ENCODE measurements at places on chromosomes 2 and 18.
A peak's percentile ranks its signal among the peaks of the same experiment; 100 is the strongest.

- no peaks in the 10 kb centered on the region for H3K4me1 ChIP-seq
- no peaks in the 10 kb centered on the region for H3K27me3 ChIP-seq
- no peak overlapping the region for H3K4me3 ChIP-seq
- H3K27ac ChIP-seq = no peak overlapping the region
- no peaks in the 10 kb centered on the region for H3K36me3 ChIP-seq
Measured at GRCh38 chr18:7877609-7878008, 310.5 kb downstream of the PTPRM start.

DNA sequence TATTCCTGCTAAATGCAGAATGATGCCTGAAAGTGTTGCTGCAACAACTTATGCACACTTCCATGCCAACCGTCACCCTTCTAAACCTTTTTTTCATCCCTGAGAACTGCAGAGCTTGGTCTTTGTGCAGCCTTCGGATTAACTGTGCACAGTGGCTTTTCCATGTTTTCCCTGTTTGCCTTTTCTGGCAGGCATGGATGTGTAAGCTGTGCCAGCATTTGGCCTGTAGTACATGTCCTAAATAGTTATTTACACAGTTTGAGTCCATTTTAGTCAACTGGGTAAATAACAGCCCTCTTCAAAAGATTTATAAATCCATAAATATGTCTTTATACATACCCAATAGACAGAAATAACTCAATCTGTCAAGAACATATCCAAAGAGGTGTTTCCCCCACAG is 31.5 kb downstream of the MEIS1 start:
- peaks cover 8% of the 10 kb centered on the region for H3K4me1 ChIP-seq
- H3K36me3 ChIP-seq = no peaks in the 10 kb centered on the region
- no peak overlapping the region for H3K4me3 ChIP-seq
- no peaks in the 10 kb centered on the region for H3K27me3 ChIP-seq

- H3K27ac ChIP-seq = no peak overlapping the region
- no peak overlapping the region for H3K4me3 ChIP-seq
- H3K4me1 ChIP-seq = no peaks in the 10 kb centered on the region
- no peak for DNase-seq
Measured at GRCh38 chr2:30582521-30582920, 135.5 kb downstream of the LCLAT1 start.

GRCh38 chr2:202157211-202157990 is 81.0 kb downstream of the SUMO1 start:
- no peaks in the 10 kb centered on the region for H3K27me3 ChIP-seq
- no peak overlapping the region for H3K27ac ChIP-seq
- DNase-seq = no peak
- no peaks in the 10 kb centered on the region for H3K4me1 ChIP-seq
- H3K36me3 ChIP-seq = no peaks in the 10 kb centered on the region

- DNase-seq = no peak
- no peaks in the 10 kb centered on the region for H3K36me3 ChIP-seq
- H3K27me3 ChIP-seq = no peaks in the 10 kb centered on the region
- no peaks in the 10 kb centered on the region for H3K4me1 ChIP-seq
- no peak overlapping the region for H3K27ac ChIP-seq
- no peak overlapping the region for H3K4me3 ChIP-seq
Measured at GRCh38 chr18:59810183-59810582, 89.6 kb upstream of the PMAIP1 start.

DNA sequence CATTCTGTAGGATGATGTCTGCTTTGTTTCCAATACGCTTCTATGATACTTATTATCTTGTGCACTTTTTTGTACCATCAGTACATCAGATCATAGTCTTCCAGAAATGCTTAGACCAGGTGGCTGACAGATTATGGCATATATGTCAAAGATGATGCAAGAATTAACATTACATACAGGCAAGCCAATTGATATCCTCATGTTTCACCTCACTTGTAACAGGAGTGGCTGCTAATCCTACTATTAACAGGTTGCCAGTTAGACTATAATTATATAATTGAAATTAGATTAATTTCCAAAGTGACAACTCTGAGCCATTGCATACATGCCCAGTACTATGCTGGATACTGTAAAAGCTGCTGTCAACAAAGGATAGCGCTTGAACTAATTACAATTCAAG is 77.2 kb downstream of the TLK1 start:
- no peak overlapping the region for H3K27ac ChIP-seq
- H3K36me3 ChIP-seq = no peaks in the 10 kb centered on the region

DNA sequence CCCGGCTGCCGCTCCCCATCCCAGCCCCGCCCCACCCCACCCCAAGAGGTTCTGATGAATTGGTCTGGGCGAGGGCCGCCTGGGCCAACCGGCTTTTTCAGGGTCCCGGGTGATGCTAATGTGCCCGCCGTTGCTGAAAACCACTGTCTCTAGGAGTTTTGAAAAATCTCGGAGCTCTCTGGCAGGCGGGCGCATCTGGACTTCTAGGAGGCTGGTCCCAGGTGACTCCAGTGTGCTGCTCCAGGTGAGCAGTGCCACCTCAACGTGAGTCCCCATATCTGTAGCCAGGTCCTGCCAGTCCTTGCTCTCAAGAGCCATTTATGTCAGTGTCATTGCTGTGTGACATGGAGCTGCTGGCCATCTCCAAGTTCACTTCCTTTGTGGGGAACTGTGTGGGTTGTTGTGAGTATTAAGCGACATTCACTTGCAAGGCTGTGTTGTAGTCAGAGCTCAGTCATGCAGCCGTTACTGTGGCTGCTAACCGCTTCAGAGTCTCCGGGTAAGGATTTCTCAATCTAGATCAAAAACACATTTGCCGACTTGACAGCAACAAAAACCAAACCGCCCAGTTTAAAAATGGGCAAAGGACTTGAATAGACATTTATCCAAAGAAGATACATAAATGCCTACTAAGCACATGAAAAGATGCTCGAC is at the start of gene RFX8:
Gene RFX8 (minus strand): TSS at position 382 of the 654 bp plus-strand sequence. CDS start 8,264 bp downstream, outside the sequence.
- H3K36me3 ChIP-seq = no peaks in the 10 kb centered on the region
- peak; percentile 57 for DNase-seq
- H3K4me3 ChIP-seq = peak within 1 kb of the TSS; percentile 46
- peaks cover 3% of the 10 kb centered on the region for H3K27me3 ChIP-seq
- H3K4me1 ChIP-seq = peaks cover 11% of the 10 kb centered on the region
- no peak within 1 kb of the TSS for H3K27ac ChIP-seq

DNA sequence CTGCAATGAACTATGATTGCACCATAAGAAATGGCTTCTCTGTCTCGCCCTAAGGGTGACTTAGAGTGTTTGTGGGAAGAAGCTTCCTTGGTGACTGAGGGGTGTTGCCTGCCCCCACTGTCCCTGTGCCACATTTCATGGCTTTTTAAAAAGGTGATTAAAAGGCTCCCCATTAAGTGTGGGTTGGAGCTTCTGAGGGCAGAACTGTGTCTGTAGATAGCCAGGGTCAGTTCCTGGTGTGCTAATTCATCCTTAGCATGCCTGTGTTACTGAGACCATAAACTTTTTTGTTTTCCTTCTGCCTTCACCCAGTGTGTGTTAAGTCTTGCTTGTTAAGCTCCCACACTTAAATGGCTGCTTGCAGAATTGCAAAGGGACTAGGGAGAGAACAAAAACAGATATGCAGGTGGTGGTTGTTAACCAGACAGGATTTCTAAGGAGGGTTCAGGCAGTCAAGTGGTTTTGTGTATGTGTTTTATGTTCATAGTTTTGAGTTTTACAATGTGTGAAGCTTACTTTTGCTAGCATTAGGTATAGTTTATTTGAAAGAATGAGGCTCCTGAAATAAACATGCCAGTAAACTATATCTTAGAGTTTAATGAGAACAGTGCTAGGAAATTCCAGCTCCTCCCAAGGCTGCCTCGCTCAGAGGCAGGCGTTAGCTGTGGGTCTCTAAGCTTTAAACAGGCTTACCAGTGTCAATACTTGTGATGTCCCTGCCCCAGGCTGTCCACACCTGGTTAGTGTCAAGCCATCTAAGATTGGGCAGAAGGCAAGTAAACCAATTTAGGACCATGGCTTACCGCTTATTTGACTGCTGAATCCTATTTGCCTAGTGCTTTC is 14.5 kb downstream of the CERS6 start:
- peaks cover 17% of the 10 kb centered on the region for H3K4me1 ChIP-seq
- DNase-seq = no peak
- no peaks in the 10 kb centered on the region for H3K36me3 ChIP-seq
- H3K4me3 ChIP-seq = no peak overlapping the region
- no peaks in the 10 kb centered on the region for H3K27me3 ChIP-seq

DNA sequence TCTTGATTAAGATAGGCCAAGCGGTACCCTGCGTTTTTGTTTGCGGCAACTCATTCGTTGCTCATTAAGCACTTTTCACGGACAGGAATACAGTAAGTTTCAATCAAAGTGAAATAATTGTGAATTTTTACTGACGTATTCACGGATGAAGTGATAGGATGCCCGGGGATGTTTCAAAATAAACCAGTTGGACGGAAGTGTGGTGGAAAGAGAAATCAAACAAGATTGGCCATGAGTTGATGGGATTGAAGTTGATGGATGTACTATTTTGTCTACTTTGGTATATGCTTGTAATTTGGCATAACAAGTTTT is 481 bp downstream of the TMEM177 start:
- H3K36me3 ChIP-seq = peaks cover 2% of the 10 kb centered on the region
- H3K27ac ChIP-seq = no peak overlapping the region
- no peaks in the 10 kb centered on the region for H3K27me3 ChIP-seq
- peaks cover 15% of the 10 kb centered on the region for H3K4me1 ChIP-seq
- H3K4me3 ChIP-seq = peak overlapping the region; percentile 89
- DNase-seq = no peak

GRCh38 chr2:239819091-239819973 is 205.8 kb downstream of the NDUFA10 start:
- no peaks in the 10 kb centered on the region for H3K36me3 ChIP-seq
- no peak overlapping the region for H3K4me3 ChIP-seq
- H3K27ac ChIP-seq = no peak overlapping the region

GRCh38 chr2:57546478-57546877 is 500.1 kb upstream of the VRK2 start:
- no peaks in the 10 kb centered on the region for H3K27me3 ChIP-seq
- no peaks in the 10 kb centered on the region for H3K36me3 ChIP-seq
- H3K4me3 ChIP-seq = no peak overlapping the region
- no peak for DNase-seq

GRCh38 chr2:157052685-157053224 is 204.8 kb upstream of the GALNT5 start:
- DNase-seq = no peak
- no peaks in the 10 kb centered on the region for H3K36me3 ChIP-seq
- no peaks in the 10 kb centered on the region for H3K27me3 ChIP-seq
- no peaks in the 10 kb centered on the region for H3K4me1 ChIP-seq

DNA sequence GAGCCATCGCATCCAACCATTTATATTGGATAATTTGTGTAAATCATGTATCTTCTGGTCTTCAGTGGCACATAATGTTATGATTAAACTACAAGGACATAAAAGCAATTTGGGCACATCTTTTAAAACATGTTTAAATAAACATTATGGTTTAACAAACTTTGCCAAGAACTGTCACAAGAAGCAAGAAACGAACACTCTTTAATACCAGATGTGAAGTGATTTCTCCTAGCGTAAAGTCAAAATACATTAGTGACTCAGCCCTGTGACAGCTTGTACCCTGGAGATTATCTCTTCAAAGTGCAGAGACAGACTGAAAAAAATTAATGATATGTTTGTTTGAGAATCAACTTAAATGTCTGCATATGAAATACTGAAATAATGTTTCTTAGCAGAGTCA is 39.9 kb downstream of the DSEL start:
- no peak for DNase-seq
- no peaks in the 10 kb centered on the region for H3K4me1 ChIP-seq
- H3K27ac ChIP-seq = no peak overlapping the region
- H3K27me3 ChIP-seq = no peaks in the 10 kb centered on the region
- no peak overlapping the region for H3K4me3 ChIP-seq

- peaks cover 15% of the 10 kb centered on the region for H3K4me1 ChIP-seq
- peaks cover 5% of the 10 kb centered on the region for H3K36me3 ChIP-seq
Measured at GRCh38 chr2:207088276-207088675, 77.5 kb downstream of the KLF7 start.

DNA sequence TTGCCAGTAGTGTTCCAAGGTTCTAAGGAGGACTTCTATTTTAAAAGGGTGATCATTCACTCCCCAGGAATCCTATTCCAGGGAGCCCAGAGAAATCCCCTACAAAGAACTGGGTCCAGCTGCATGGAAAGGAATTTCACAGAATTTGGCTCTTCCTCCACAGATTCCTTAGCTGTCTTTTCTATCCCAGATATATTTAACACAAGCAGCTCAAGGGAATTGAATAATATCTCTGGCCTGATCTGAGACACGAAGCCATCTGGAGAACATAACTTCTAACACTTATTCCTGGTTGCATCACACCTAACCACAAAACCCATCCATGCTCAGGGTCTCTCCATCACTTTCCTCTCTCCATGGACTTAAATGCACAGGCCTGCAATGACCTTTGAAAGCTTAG is 306.7 kb upstream of the ACVR2A start:
- H3K27ac ChIP-seq = no peak overlapping the region
- H3K27me3 ChIP-seq = no peaks in the 10 kb centered on the region
- H3K4me3 ChIP-seq = no peak overlapping the region
- H3K4me1 ChIP-seq = no peaks in the 10 kb centered on the region
- no peak for DNase-seq
- H3K36me3 ChIP-seq = no peaks in the 10 kb centered on the region

DNA sequence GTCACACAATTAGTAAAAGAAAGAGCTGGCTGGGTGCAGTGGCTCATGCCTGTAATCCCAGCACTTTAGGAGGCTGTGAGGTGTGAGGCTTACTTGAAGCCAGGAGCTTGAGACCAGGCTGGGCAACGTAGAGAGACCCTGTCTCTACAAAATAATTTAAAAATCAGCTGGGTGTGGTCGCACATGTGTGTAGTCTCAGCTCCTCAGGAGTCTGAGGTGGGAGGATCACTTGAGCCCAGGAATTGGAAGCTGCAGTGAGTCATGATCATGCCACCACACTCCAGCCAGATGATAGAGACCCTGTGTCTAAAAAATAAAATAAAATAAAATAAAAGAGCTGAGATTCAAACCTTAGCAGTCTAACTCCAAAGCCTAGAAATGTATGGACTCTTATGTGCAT is 39.0 kb upstream of the NEDD4L start:
- no peak overlapping the region for H3K4me3 ChIP-seq
- DNase-seq = no peak
- H3K27ac ChIP-seq = no peak overlapping the region
- no peaks in the 10 kb centered on the region for H3K27me3 ChIP-seq
- H3K36me3 ChIP-seq = no peaks in the 10 kb centered on the region

DNA sequence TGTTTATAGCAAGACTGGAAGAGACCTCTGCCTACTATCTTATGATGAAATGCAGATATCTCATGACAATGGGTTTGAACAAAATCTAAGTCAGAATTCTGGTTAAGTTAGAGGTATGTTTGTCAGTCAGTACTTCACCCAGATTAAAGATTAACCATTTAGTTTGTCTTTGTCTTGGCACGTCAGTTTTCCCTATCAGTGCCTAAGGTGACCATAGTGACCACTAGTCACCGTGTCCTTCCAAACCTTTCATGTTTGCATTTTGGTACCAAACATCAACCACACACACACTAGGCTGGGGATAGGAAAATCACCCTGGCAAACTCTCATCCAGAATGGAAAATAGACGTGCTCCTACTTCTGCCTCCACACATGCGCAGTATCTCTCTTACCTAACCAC is 248.9 kb downstream of the PIEZO2 start:
- no peaks in the 10 kb centered on the region for H3K4me1 ChIP-seq
- no peaks in the 10 kb centered on the region for H3K36me3 ChIP-seq
- H3K27ac ChIP-seq = no peak overlapping the region
